ENCODE measurements at places on chromosomes 6 and 20.

DNA sequence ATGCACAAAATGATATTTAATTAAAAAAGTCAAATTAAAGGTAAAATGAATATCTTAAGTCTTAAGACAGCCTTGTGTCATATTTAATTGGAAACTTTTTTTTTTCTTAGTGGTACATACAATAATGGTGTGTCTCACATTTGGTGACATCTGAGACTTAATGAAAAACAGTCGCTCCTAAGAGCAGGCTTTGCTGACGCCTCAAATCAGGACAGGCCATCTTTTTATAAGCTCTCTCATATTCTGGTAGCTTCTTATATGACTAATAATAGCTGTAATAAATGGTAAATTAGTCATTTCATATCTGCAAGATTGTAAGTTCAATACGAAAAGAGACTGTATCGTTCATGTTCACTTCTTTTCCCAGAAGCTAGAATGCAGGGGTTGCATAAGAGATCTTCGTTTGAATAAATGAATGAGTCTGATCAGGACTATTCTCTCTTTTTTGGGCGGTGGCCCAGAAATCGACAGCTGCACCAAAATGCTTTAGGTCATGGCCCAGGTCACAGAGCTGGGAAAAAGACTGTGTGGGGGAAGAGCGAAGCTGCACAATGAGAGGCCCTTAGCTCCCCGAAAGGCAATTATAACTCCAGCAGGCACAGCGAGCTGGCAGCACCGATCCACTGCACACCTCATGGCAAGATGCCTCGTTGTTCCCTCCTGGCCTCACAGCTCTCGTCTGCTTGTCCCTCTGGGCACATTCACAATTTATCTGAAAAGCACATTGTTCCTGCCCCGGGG, 69.4 kb downstream of the NRN1 start:
- DNase-seq: no peak

- DNase-seq: no peak
These were observed 182.9 kb downstream of the MCHR2 start for GRCh38 chr6:99810942-99811620.

GRCh38 chr20:56930876-56931275, 301.8 kb downstream of the TFAP2C start:
- no peak for DNase-seq

GRCh38 chr6:158220786-158221442, 52.8 kb downstream of the GTF2H5 start:
- DNase-seq: peak; percentile 10

DNA sequence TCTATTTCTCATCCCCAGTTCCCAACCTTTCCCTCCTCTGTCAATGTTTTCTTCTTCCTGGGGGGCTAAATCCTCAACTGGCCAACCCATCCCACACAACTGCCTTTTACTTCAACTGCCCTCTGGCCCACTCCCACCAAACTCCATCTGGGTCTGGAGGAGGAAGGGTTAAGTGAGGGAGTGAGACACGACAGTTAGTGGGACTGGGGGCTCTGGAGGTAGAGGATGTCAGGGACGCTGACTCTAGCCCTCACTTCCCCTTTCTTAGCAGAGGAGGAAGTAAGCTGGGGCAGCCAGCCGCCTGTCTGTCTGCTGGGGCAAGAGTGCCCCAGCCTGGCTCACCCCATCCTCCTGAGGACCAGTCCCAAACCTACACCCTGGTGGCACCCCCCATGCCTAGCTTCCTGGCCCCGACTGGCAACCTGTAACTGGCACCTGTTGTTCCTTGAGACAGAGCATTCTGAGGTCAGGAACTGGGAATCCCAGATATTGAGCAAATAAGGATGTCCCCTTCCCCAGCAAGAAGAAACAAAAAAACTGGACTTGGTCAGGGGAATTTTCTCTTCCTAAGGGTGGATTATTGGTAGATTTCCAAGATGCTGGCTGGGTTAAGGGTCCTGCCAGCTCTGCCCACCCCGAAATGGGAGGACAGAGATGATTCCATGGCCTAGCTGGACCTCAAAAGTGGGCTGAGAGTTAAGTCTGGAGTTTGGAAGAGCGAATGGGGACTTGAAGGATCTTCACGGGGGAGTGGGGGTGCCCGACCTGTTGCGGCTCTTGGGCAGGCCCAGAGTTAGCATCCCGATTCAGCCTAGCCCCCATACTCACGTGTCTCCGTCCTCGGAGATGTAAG, 971 bp downstream of the NFKBIE start:
- DNase-seq: peak; percentile 67

DNA sequence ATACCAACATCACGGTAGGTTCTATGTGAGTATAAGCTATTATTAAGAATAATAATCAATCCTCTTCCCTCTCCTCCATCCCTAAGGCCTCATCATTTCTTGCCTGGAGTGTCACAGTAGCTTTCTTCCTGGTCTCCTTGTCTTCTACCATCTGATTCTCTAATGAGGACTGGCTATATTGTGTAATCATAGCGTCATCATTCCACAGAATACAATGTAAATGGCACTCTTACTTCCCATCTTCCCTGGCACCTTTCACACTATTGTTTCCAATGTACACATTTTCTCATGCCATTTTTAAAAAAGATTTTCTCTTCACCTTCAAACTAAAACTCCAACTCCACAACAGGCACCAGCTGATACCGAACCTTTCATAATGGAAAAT, 2.2 kb upstream of the BTN3A2 start:
- DNase-seq: no peak

GRCh38 chr6:100633096-100633777, 168.5 kb upstream of the SIM1 start:
- DNase-seq: no peak

- DNase-seq: no peak
These were observed 3.4 kb downstream of the CST9L start for GRCh38 chr20:23564927-23565326.

GRCh38 chr6:72643214-72643613, 21.4 kb downstream of the KCNQ5 start:
- no peak for DNase-seq

GRCh38 chr6:760982-761955, 68.3 kb upstream of the EXOC2 start:
- DNase-seq: no peak

- no peak for DNase-seq
These were observed 41.9 kb upstream of the FERMT1 start for GRCh38 chr20:6164421-6165341.

DNA sequence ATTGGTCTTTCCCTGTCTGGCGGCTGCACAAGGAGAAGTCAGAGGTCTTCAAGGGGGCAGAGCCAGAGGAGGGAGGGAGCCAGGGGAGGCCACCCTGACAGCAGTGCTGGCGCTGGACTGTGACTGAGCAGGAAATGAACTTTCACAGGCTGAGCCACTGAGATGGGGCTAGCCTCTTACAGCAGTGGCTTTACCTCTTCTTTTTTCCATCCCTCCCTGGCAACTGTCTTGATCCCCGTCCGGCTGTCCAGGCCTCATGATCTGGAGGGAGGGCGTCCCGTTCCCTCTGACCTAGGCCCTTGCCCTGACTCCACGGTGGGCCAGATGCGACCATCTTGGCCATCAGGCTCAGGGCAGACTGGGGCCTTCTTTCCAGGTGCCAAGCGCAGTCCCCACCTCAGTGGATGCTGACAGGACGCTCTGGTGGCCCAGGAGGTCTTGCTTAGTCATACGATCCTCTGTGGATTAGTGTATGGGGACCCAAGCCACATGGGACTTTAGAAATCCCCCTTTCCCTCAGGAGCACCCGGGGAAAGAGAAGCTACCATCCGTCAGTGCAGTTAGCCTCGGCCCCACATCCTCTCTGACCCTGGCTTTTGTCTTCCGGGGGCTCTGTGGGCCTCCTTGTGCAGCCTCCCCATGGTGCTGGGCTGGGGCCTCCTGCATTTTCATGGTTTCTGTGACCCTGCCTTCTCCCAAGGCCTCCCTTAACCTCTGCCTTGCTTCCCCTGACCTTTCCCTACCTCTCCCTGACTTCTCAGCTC, 57.4 kb upstream of the CCDC167 start:
- DNase-seq: no peak

GRCh38 chr6:166262743-166263515, 45.3 kb downstream of the PRR18 start:
- no peak for DNase-seq

DNA sequence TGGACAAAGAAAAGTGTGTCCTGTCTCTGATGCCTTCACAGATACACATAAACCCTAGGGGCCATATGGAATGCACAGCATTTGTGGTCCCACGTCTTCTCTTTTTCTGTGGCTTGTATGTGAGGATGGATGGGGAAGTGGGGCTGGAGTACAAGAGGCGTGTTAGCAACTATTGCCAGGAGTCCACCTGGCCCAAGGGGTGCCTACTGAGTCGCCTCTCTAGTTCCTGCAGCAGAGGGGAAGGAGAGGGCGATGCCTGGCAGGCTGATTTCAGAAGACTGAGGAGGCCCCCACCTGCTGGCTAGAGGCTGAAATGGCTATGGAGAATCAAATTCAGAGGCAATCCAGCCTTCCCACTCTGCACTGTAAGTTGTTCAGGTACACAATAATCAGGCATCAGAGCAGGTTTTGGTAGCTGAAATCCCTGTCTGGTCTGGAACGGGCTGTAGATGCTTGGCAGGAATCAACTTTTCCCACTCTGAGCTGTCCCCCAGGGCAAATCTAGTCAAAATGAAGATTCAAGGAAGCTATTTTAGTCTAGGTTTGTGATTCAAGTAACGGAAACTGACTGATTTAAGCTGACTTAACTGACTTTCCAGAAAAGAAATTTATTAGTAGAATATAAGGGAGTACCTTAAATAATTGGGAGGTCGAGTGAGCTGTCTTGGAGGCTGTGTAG, 14.9 kb upstream of the PPARD start:
- DNase-seq: peak; percentile 59
